ENCODE measurements at places on chromosomes 11 and 22.

GRCh38 chr11:65577756-65578109, 1.9 kb downstream of the EHBP1L1 start:
- no peak for DNase-seq

GRCh38 chr11:45048313-45048841, 97.7 kb upstream of the TP53I11 start:
- DNase-seq, result no peak

DNA sequence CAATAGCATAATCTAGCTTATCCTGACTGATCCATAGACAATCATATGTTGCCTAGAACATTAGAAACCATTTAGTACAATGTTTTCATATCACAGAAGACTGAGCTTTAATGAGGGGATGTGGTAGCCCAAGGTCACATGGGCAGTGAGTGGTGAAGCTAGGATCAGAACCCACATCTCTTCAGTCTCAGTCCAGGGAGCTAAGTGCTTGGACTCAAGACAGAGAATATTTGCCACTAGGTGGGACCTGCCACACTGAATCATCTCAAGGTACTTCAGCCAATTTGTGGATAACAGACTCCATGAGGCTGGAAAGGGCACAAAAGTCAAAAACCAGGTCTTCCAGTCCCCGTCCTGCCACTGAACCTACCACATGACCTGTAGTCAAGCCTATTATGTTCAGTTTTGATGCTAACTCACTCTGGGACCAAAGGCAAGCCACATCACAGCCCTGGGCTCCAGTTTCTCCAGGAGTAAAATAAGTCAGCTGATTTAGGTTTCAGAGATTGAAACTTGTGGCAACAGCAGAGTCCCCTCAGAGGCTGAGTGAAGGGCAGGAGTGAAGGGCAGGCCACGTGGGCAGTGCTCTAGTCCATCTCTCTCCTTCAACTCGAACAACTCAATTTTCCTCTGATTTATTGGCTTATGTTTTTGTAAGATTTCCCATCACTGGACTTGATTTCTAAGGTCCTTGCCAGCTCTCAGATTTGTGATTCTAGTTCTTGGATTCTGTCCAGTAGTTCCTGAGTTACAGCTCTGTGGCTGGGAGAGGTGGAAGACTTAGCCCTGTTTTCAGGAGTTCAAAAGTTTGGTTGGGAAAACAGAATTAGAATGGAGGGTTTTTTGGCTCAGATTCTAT, 84.6 kb upstream of the PHOX2A start:
- no peak for DNase-seq

DNA sequence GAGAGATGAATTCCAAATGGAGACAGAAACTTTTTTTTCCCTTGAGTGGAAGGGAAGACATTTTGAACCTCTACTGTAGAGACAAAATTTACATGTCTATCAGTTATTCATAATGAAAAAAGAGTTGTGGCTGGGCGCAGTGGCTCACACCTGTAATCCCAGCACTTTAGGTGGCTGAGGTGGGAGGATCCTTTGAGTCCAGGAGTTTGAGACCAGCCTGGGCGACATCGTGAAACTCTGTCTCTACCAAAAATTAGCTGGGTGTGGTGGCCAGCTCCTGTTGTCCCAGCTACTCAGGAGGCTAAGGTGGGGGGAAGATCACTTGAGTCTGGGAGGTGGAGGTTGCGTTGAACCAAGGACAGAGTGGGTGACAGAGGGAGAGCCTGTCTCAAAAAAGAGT, 4.1 kb downstream of the EED start:
- no peak for DNase-seq

DNA sequence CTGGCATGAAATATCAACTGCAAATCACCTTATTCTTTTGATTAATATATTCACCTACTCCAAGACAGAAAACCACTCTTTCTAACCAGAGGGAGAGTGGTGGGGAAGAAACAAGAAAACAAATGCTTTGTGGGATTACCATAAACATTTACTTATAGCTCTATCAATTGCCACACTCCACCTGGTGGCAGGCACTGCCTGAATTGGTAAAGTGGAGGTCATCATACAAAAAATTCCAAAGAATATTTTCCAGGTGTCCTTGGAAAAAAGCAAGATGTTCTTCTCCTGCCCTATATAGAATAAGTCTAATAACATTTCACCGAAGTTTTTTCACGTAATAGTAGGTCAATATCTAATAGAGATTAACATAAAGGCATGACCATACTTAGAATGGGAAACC, 45.3 kb downstream of the PHF21A start:
- DNase-seq, result no peak

- no peak for DNase-seq
These were observed 67.3 kb upstream of the KCNQ1OT1 start for GRCh38 chr11:2767071-2767470.

GRCh38 chr11:72856065-72856464, 41.9 kb downstream of the ATG16L2 start:
- DNase-seq, result no peak

DNA sequence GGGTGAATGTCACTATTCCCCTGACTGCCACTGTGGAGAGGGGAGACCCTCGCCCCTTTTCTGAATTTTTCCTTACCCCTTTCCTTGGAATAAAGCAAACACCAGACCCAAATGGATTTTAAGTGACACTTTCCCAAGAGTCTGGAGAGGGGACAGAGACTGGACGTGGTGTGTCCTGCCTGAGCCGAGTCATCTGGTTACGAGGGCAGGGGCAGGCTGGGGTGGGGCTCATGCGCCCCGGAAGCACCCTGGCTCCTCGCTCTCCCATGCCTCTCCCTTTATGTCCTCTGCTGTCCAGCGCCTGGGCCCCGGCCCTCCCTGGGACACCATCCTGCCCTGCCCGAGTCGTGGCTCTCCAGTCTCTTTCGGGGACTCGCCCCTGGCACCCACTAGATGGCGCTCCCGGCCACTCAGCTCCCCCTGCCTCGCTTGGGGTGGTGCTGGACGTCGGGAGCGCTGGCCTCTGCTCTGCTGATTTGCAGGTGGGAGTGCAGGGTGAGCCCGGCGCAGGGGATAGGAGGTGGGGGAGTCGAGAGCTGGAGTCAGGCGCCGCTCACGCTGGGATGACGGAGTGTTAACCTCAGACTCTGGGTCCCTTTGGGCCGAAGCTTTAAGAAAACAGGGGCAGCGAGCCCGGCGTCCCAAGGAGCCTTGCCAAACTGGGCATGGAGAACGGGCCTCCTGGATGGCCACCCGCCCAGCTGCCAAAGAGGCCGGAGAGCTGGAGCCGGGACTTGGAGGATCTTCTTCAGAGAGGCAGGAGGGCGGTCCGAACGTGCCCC, 89.8 kb downstream of the RPS6KA4 start:
- peak; percentile 24 for DNase-seq

GRCh38 chr11:19290356-19290755, 49.6 kb upstream of the E2F8 start:
- no peak for DNase-seq

DNA sequence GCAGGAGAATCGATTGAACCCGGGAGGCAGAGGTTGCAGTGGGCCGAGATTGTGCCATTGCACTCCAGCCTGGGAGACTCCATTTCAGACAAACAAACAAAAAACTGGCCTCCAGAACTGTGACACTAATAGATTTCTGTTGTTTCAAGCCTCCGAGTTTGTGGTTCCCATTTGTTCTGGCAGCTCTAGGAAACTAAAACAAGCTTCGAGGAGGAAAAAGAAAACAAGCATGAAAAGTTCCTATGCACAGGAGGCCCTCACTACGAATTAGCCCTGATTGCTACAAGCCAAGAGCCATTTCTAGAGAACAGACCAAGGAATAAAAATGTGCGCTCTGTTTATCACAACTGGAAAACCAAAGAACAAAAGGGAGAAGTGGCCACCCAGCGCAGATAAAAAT, 47.8 kb upstream of the SHANK2 start:
- no peak for DNase-seq

DNA sequence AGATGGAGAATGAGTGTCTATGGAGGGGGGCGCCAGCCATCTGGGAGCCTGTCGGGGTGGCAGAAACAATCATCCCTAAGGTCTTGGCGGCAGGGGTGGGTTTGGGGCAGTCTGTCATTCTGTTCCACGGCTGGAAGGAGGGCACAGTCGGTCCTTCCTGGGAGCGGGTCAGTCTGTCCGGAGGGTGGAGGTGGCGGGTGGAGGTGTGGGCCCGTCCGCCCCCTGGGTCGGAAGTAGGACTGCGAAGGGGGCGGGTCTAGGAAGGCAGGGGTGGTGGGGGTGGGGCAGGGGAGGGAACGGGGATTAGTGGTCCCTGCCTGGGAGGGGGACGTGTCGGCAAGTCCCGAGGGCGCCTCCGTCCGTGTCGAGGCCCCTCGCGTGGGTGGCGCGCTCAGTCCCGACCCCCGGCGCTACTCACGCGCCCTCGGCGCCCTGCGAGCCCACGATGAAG, 461 bp downstream of the TBC1D10A start:
- DNase-seq, result no peak

DNA sequence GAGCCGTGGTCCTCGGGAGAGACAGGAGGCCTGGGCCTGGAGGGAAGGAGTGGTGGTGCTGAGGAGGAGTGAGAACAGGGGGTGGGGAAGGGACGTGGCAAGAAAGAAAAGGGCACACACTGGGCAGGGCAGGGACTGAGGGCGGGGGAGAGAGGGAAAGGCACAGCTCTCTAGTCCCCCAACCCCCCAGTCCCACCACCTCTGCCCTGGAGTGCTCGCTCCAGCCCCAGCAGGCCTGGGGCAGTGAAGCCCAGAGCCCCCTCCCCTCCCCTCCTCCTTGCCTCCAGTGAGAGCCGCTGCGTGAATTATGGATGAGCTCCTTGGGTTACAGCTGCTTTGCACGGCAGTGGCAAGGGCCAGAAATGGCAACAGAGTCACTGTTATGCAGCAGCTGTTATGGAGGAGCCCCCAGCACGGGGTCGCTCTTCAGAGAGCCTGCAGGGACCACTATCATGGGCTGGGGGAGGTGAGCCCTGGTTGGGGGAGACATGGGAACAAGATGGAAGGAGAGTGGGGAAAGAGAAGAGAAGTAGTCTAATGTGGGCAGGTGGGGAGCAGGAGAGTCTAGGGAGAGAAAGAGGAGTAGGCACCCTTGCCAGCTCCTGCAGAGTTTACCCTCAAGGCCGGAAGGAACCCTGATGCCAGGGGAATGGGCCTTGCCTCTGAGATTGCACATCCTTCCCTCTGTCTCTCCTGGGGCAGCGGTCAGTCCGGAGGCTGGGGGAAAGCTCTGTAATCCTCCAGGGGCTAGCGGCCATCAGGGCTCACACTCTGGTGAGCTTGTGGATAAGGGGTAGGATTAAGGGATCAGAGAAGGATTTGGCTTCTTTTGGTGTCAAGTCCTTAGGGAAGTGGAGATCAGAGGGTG, 3.6 kb downstream of the RTN4RL2 start:
- no peak for DNase-seq

GRCh38 chr11:111367411-111368284, 11.4 kb downstream of the POU2AF1 start:
- DNase-seq, result no peak

DNA sequence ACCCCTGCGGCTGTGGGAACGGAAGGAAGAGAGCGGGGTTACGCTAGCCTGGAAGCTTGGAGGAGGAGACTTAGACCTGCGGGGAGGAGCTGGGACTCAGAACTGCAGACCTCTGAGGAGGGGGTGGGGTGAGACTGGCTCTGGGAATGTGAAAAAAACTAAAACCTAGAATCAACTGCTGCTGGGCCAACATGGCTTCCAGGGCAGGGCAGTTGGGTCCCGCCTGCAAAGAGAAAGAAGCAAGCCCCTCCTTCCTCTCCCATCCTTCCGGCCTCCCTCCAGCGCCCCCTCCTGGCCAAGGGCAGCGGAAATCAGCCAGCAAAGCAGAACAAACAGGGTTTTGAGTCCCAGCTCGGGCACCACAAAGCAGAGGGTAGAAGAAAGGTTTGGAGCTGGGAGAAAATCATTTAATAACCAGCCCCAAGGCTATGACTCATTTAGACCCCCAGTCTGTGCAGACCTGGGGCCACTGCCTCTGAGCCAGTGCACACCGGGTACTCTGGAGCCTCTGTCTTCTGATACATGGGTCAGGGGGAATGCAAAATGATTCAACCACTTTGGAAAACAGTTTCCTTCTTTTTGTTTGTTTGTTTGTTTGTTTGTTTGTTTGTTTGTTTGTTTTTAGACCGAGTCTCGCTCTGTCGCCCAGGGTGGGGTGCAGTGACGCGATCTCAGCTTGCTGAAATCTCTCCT, 7.3 kb upstream of the NCF4 start:
- peak; percentile 65 for DNase-seq

GRCh38 chr22:35464399-35464798, 64.5 kb downstream of the MCM5 start:
- no peak for DNase-seq

Data from T-helper 22 cell (primary cell).